ENCODE measurements at places on chromosomes 2 and 18.

DNA sequence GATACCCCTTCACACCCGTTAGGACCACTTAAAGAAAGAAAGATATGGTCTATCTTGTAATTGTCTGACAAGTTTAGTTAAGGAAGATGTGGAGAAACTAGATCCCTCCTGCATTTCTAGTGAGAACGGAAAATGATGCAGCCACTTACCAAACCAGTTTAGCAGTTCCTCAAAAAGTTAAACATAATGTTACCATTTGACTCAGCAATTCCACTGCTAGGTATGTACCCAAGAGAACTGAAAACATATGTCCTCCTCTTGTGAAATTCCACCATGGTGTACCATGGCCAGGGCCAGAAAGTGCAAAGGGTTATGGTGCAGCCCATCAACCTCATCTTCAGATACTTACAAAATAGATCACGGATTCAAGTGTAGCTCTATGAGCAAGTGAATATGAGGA lies 79.0 kb upstream of the ID2 start:
- DNase-seq = no peak

GRCh38 chr2:59572227-59572626 lies 981.2 kb downstream of the BCL11A start:
- no peak for DNase-seq

GRCh38 chr2:190121971-190122370 lies 59.4 kb upstream of the MSTN start:
- DNase-seq = peak; percentile 2

GRCh38 chr2:127356531-127356930 lies 31.2 kb downstream of the MAP3K2 start:
- DNase-seq = no peak

GRCh38 chr2:38113981-38114708 lies 38.2 kb upstream of the CYP1B1 start:
- no peak for DNase-seq

GRCh38 chr2:221943076-221943810 lies 355.6 kb downstream of the PAX3 start:
- DNase-seq = no peak

- DNase-seq = peak; percentile 65
Observed at GRCh38 chr18:32770054-32770665, 2.7 kb downstream of the KLHL14 start.

GRCh38 chr2:190891372-190891771 lies 10.8 kb downstream of the GLS start:
- no peak for DNase-seq

DNA sequence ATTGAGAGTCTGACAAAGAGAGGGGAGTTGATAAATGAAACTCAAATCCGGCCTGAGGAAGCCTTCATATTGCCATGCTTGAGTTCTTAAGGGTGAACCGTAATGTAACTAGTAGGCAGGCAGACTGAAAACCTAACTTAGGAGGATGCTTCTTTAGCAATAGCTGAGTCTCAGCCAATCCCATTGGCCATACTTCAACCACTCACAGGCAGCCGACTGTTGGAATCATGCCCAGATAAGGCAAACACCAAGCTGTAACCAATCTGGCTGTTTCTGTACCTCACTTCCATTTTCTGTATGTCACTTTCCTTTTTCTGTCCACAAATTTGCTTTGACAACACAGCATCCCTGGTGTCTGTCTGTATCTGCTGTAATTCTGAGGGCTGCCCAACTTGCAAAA lies 39.5 kb downstream of the TPRKB start:
- DNase-seq = no peak

DNA sequence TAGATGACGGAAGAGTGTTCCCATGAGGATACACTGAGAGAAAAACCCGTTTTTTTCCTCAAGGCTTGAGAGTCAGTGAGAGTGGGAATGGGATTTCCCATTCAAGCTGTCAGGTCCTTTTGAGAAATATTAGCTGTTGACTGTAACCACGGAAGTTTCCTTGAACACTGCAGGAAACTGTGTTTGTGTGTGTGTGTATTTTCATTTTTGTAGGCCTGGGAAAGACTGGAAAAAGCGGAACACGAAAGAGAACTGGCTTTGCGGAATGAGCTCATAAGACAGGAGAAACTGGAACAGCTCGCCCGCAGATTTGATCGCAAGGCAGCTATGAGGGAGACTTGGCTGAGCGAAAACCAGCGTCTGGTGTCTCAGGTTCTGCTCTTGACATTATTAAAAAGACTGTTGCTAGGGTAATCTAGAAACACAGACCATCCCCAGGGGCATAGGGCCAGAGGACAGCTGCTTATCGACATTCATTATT lies 98.8 kb upstream of the EML6 start:
- no peak for DNase-seq

DNA sequence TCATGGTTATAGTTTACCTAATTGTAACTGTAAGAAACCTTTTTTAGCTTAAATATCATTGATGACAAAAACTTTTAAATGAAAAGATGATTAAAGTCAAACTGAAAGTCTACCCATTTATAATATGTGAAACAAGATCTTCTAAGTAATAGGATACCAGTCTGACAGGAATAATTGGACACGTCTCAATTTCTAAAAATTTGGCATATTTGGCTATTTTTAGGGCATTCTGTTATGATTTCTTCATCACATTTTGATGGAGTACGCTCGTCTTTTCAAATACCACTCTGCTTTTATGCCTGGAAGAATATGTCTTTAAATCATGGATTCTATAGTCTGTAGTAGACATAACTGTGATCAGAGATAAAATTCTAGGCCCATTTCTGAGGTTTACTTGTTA lies 1.3 kb downstream of the R3HDM1 start:
- no peak for DNase-seq

- no peak for DNase-seq
Observed at GRCh38 chr2:231396058-231396821, 730 bp downstream of the B3GNT7 start.

GRCh38 chr2:55932843-55933242 lies 9.3 kb upstream of the EFEMP1 start:
- DNase-seq = no peak

- no peak for DNase-seq
Observed at GRCh38 chr2:21461754-21462240, 338.0 kb downstream of the TDRD15 start.

DNA sequence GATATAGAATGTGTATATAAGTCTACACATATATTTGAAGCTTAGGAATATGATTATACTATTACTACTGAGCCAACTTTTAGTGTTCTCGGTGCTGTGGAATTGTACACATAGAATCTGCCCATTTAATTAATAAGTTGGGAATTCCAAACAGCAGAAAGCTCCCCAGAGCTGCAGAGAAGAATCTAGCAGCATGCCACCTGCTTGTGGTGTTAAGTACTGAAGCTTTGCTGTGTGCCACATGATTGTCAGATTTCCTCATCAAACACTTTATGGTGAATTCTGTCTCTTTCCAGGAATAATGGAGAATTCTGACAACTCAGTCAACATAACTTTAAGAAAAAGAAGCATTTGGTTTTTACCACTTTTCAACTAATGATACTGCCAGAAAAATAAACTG lies 117.8 kb downstream of the WDSUB1 start:
- DNase-seq = no peak

GRCh38 chr2:175062787-175063585 lies 57.8 kb upstream of the CHN1 start:
- DNase-seq = no peak

GRCh38 chr2:120856421-120856862 lies 120.8 kb downstream of the GLI2 start:
- no peak for DNase-seq

- no peak for DNase-seq
Observed at GRCh38 chr18:58335821-58336220, 291.8 kb downstream of the NEDD4L start.

DNA sequence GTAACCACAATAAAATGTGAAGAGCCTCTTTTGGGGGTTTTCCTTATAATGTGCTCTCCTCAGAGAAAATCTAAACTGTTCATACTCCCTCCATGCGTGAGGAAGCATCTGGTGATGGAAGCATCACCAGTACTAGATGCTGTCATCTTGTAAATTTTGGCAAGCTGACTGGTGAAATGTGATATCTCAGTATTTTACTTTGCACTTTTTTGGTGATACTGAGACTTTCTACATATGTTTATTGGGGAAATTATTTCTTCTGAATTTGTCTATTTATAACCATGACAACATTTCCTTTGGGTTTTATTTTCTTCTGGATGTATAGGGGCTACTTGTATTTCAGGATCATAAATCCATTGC lies 95.9 kb upstream of the DLGAP1 start:
- DNase-seq = no peak

DNA sequence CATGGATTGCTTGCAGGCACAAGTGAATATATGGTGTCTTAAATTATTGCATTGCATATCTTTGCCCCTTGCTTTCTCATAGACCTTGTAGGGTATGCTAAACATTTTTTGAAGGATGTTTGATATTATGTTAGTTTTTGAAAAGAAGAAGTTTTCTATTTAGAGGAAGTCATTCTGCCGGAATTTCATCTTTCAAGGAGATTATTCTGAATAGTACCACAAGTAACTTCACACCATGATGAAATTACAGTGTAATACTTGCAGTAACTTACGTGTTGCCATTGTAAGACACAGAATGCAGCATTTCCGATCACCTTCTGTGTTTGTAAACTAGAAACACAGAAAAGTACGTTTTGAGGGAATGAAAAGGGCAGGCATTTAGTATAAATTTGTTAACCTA lies 71.9 kb downstream of the ACVR2A start:
- DNase-seq = no peak

All from NCI-H345 (cell line).